HT1080 (cell line): ENCODE measurements at places on chromosomes 2 and 18. TPM values are rescaled to one million over a fixed set of nuclear protein-coding genes. Genes with fewer than 3 reads are reported as not detected.

FHOD3 gene
- 43.0 and 47.1 TPM in 2 replicates for total RNA-seq

GLI2 gene
- 4.1 and 7.9 TPM in 2 replicates for total RNA-seq

EPB41L3 gene
- 191 and 198 TPM in 2 replicates for total RNA-seq

RELCH gene
- 18.3 and 22.4 TPM in 2 replicates for total RNA-seq

OSBPL6 gene
- 8.7 and 18.3 TPM in 2 replicates for total RNA-seq

LRATD1 gene
- 8.2 and 11.1 TPM in 2 replicates for total RNA-seq

HOXD13 gene
- total RNA-seq, result 2.6 and 3.2 TPM in 2 replicates

UGT1A5 gene
- total RNA-seq, result not detected in 2 replicates

SPP2 gene
- total RNA-seq, result 0.23 TPM in 1 of 2 replicates, not detected in the other

PARD3B gene
- 0.73 and 2.2 TPM in 2 replicates for total RNA-seq

CD8A gene
- not detected in 2 replicates for total RNA-seq

HOXD10 gene
- 8.6 and 10.5 TPM in 2 replicates for total RNA-seq

SERPINB12 gene
- not detected in 2 replicates for total RNA-seq

MOGAT1 gene
- total RNA-seq, result not detected in 2 replicates

ANKRD53 gene
- 0.03 TPM in 1 of 2 replicates, not detected in the other for total RNA-seq

FBXO48 gene
- total RNA-seq, result 0.63 and 0.73 TPM in 2 replicates

MRO gene
- total RNA-seq, result 0.02 and 0.03 TPM in 2 replicates

SLC30A3 gene
- total RNA-seq, result 5.0 and 13.5 TPM in 2 replicates

GPC1 gene
- 49.0 and 54.4 TPM in 2 replicates for total RNA-seq

PDE11A gene
- total RNA-seq, result 0.30 and 0.42 TPM in 2 replicates

MAP3K2 gene
- 19.8 and 30.7 TPM in 2 replicates for total RNA-seq

SS18 gene
- total RNA-seq, result 84.3 and 108 TPM in 2 replicates

EFR3B gene
- 3.9 and 5.6 TPM in 2 replicates for total RNA-seq

LGALSL gene
- total RNA-seq, result 1.7 and 3.0 TPM in 2 replicates

POMC gene
- not detected in 2 replicates for total RNA-seq

DYNAP gene
- 0.03 TPM in 1 of 2 replicates, not detected in the other for total RNA-seq

UGT1A4 gene
- total RNA-seq, result not detected in 2 replicates

CEP76 gene
- total RNA-seq, result 11.8 and 19.2 TPM in 2 replicates

ST6GAL2 gene
- total RNA-seq, result 0.67 and 1.6 TPM in 2 replicates

ANKRD30BL gene
- total RNA-seq, result not detected in 2 replicates

EVA1A gene
- 142 and 177 TPM in 2 replicates for total RNA-seq

DNAJC5G gene
- not detected in 2 replicates for total RNA-seq

CHN1 gene
- total RNA-seq, result 9.6 and 10.2 TPM in 2 replicates
